ENCODE measurements at places on chromosomes 7 and 10. TPM values are rescaled to one million over a fixed set of nuclear protein-coding genes. Genes with fewer than 3 reads are reported as not detected.

The ARF5 gene
- 105 TPM for total RNA-seq

The ANKRD30A gene
- not detected for total RNA-seq

The CCDC146 gene
- total RNA-seq = 2.8 TPM

The MCM10 gene
- 0.83 TPM for total RNA-seq

The MLLT10 gene
- 33.1 TPM for total RNA-seq

The CASP7 gene
- total RNA-seq = 28.9 TPM

The EGFR gene
- total RNA-seq = 36.0 TPM

The AKR1C4 gene
- total RNA-seq = not detected

The CABCOCO1 gene
- 0.26 TPM for total RNA-seq

The CADPS2 gene
- 40.8 TPM for total RNA-seq

The NUTM2A gene
- 0.51 TPM for total RNA-seq

Data from fibroblast of lung (primary cell).